ENCODE measurements at places on chromosomes 1 and 21.

DNA sequence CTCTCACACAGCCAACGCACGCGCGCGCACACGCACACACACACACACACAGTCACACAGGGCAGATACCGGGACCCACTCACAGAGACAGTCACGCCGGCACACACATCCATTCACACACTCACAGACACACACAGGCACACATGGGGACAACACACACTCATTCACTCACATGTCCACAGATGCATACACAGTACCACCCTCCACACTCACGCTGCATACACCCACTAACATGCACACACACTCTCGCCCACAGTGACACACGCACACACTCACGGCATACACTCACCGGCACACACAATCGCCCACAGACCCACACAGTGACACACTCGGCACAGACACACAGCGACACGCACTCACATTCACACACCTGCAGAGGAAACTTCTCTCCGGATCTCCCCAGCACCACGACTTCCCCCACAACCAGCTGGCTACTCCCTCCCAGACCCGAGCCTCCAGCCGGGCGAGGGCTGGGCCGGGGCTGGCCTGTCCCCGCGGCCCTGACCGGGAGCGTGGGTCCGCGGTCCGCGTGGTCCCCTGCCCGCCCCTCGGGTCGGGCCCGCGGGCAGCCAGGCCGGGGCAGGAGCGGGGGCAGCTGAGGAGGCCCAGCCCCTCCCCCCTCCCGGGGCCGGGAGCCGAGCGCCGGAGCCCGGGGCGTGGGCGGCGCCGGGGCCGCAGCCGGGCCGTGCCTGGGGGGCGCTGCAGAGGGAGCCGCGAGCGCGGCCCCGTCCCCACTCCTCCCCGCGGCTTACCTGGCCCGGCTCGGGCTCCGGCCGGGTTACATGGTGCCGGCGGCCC lies 552 bp downstream of the DLGAP3 start:
- DNase-seq, result no peak

DNA sequence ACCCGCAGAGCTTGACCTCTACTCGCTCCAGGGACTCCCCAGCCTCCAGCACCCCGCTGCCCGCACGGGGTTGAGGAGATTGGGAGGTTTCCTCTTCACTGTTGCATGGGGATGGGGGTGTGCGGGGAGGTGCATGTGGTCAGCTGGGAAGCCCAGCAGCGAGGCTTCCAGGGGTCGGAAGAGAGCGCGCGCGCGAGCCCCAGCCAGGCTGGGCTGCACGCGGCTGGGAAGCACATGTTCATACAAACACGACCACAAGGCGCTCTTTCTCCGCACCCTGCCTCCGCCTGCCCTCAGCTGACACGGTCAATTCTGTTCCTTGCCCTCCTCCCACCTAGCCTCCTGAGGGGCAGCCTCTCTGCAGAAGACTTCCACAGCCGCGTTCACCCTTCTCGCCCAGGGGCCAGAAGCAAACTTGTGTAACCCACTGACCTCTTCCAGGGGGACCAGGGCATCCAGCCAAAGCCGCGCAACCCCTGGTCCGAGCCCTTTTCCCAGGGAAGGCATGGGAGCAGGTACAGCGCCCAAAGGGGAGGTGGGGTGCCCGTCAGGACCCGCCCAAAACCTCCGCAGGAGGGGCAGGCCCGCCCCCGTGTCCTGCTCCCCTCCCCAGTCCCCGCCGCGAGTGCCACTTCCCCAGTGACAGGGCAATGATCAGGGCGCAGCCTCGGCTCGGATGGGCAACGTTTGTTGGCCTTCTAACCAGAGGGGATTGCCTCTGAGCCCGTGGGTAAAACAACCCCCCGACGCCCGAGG lies 1.3 kb downstream of the COL24A1 start:
- DNase-seq, result no peak

DNA sequence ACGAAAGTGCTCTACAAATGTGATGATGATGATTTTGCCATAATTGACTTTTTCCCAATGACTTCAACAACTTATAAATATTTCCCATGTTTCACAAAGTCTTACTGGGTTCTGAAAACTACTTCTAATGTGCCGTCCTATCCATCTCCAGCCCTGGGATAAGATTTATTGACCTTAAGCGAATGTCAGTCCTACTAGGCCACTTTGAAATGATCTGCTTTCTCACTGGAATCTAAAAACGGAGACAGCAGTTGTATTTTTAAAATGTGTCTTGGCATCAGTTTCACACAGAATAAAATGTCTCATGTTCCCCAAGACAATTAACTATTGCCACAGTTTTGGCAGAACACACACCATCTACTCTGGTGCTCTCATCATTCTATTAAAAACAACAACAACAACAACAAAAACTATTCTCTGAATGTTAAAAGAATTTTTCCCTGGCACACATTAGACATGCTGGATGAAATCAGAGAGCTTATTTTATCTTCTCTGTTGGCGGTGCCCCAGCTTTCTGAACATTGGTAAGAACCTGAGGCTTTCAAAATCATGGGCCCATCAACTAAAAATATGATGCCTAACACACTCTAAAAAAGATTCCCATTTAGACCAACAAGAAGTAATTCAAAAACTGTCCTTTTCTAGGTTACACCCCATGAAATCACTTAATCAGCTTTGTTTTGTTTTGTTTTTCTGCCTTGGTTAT lies 23.1 kb upstream of the DNASE2B start:
- DNase-seq, result no peak

DNA sequence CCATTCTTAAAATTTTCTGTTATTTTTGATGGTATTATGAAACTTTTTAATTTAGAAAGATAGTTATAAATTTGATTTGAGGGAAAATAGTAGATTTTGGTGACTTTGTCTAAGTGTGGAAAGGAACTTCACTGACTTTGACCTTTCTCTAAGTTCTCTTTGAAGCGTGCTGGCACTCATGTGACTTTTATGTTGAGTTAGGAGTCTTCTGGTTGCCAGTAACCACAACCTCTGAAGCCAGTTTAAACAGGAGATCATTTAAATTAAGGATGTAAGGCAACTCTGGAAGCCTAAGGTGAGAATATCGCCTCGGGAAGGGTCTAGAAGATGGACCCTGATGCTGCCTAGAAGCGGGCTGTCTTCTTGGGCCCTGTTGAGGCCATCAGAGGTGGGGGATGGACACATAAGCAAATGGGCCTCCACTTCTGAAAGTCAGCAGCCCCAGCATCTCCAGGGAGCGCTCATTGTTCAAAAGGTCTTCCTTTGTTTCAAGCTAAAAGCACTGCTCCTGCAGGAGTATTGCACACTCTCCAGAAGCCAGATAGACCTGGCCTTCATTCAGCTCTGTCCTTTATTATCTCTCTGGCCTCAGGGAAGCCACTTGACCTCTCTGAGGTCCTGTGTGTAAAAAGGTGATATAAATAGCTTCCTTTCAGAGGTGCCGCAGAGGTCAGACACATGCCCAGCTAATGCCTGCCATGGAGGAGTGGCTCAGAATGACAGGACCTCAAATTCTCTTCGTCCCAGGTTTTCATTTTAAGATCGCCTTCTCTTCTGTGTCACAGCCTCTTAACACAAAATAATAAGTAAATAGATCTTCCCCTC lies 5.1 kb upstream of the RCAN1 start:
- DNase-seq, result no peak

GRCh38 chr1:24952413-24952841 lies 22.4 kb upstream of the RUNX3 start:
- peak; percentile 77 for DNase-seq

- no peak for DNase-seq
These were observed 37.3 kb downstream of the CDC42 start for GRCh38 chr1:22089787-22090186.

GRCh38 chr1:29237852-29238619 lies 1.7 kb downstream of the PTPRU start:
- no peak for DNase-seq

GRCh38 chr1:3594706-3595377 lies 16.5 kb downstream of the MEGF6 start:
- DNase-seq, result no peak

DNA sequence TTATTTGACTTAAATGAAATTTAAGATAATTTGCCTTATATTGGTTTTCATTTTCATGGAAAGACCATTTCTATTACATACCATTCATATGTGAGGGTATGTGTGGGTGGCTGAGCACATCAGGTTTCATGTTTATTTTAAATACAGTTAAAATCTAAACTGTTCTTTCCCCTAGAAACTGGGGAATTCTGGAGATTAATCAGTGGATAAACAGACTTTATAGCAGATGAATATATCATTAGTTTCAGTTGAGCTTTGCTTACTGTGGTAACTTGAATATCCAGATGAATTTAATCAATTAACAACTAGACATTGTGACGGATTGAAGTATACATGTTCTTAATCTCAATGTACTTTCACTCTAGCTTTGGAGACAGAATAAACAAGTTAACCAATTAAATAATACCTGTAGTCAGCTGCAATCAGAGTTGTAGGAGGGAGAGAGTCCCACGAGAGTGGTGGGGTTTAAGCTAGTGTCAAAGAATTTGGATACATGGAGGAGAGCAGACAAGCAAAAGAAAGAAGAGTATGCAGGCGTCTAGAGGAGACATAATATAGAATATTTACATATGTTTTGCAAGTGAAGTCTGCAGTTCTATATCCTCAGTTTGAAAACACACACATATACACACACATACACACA lies 97.6 kb downstream of the PDE4B start:
- no peak for DNase-seq

GRCh38 chr1:78408810-78409209 lies 82.0 kb upstream of the PTGFR start:
- no peak for DNase-seq

- peak; percentile 17 for DNase-seq
These were observed 52.2 kb downstream of the PUM1 start for GRCh38 chr1:31013187-31013864.

DNA sequence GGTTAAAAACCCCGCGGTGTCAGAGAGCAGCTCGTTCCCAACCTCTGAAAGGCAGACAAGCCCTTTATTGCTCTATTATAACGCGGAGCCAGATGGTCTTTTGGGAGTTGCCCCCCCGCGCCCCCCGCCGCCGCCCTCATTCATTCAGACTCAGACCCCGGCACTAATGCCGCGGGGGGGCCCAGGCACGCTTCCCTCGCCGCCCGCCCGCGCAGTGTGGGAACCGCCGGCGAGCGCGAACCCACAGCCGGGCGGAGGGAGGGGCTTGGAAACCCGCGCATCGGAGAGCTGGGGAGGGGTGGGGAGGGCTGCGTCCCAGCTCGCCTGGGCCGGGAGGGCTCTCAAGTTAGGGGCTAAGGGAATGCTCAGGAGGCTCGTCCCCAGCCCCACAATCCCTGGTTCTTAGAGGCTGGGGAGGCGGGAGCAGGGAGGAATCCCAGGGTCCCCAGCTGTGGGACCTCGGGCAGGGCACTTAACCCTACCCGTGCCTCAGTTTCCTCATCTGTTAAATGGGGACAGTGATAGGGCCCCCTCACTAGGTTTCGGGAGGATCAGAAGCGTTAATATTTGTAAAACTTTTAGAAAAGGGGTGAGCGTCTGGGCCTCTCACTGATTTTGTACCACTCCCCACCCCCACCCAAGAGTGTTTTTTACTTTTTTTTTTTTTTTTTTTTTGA lies 10.9 kb upstream of the HES5 start:
- no peak for DNase-seq

DNA sequence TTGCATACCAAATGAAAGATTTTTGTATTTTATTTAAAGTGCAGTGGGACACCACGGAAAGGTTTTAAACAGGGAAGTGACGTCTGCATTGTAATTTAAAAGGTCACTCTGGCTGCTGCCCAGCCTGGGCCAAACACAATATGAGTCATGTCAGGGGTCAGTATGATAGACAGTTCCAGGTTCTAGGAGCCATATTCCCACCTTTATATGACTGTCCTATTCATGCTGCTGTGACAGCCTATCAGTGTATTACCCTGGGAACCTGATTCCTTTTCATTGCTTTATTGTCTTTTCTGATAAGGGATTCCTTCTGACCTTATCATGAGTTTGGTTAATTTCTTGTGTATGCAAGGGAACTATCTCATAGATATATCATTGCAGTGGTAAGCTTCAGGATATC lies 5.3 kb downstream of the VANGL1 start:
- no peak for DNase-seq

- no peak for DNase-seq
These were observed 40.8 kb upstream of the STMN1 start for GRCh38 chr1:25947027-25947426.

DNA sequence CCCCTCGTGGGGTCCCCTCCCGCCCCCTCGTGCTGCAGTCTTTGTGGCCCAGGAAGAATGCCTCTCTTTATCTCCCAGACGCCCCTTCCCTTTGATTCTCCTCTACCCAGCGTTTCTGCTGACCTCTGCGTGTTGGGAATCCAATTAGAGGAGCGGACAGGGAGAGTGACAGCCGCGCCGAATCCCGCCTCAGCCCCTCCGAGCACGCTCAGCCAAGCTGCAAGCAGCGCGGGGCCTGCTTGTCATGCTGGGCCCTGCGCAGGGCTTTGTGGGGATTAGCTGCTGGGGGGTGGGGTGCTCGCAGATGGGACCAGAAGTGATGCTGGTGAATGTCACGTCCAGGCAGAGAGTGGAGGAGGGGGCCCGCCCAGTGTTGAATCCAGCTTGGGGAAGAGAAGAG lies 91.1 kb downstream of the EPHB2 start:
- DNase-seq, result no peak

DNA sequence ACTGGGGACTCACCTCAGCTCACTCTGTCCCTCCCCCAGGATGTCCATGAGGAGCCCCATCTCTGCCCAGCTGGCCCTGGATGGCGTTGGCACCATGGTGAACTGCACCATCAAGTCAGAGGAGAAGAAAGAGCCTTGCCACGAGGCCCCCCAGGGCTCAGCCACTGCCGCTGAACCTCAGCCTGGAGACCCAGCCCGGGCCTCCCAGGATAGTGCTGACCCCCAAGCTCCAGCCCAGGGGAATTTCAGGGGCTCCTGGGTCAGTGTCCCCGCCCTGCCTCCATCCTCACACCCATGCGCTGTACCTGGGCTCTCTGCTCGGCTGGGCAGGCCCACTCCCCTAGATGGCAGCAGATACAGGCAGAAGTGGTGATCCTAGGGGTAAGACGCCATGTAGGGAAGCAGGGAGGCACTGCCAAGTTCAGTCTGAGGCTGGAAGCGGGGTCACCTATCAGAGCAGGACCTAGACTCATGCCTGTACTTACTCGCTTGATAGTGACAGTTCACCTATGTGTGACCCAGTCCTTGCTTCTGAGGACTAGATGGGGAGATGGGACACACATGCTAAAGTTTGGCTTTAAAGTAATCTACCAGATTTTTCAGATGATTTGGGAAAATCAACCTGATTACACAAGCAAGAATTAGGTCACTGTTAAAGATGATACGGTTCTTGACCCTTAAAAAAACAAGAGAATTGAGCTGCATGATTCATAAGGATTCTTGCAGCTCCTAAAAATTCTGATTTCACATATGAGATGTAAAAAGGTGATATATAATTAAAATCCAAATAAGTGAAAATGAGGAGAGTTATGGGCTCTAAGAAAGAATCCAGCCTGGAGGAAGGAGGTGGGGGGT lies 38.7 kb downstream of the ETNK2 start:
- DNase-seq, result no peak

- DNase-seq, result no peak
These were observed 5.8 kb downstream of the CAPZB start for GRCh38 chr1:19479351-19480120.

GRCh38 chr1:225422795-225423517 lies 4.9 kb downstream of the LBR start:
- DNase-seq, result no peak

All from activated CD4-positive, alpha-beta T cell treated with anti-CD3 and anti-CD28 coated beads, Interleukin-2, Interleukin-4, amounts not matched to agents 100 ng/mL and 50 ng/mL, durations not matched to agents 16 hours and 8 hours (primary cell).